Globus pallidus (tissue), 1 donor: ENCODE measurements at places on chromosomes 16 and 17.
A peak's percentile ranks its signal among the peaks of the same experiment; 100 is the strongest.

DNA sequence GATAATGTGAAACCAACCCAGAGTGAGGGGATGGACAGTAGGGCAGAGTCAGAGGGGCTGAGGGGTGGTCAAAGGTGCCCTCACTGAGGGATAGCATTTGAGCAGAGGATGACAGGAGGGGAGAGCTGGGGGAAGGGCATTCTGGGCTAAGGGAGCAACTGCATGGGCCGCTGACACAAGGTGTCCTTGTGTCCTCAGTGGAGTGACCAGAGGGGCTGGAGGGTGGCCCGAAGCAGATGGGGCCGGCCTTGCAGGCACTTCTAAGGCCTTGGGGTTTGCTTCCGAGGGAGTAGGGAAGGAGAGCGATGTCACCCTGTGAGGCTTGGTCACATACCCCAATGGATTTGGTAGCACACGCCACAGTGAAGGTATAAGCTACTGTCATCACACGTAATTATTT lies 10.0 kb downstream of the NUBP1 start:
- no peak for DNase-seq

DNA sequence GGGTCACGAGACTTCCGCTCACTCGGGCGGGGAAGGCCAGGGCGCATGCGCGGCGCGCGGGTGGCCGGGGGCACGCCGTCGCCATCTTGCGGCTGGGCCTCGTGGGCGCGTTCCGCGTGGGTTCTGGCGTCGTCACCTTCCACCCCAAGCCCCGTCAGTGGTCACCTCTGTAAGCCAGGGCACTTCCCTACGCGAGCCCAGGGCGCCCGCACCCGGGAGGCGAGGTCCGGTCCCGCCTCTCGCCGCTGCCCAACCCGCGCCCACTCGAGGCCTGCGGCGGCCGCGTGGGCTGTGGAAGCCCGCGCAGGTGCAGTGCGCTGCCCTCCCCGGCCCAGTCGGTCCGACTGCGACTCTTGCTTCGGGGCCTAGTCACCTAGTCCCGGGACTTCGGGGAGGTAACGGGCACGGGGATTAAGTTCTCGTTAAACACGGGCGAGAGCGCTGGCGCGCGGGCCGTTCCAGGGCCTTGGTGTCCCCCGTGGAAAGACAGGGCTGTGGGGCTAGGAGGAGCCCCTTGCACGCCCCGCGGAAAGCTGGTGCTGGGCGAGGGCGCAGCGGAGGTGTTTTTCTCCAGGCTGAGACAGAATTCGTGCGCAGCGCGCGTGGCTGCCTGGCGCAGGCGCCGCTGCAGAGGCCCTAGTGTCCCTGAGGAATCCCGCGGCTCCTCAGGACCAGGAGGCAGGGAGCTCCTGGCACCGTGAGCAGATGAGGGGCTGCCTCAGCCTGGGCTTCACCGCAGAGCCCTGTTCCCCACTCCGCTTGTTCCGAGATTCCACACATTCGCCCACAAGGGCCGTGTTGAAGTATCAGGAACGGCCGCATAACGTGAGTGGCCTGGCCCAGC lies 472 bp upstream of the ARHGDIA start:
- peak; percentile 86 for DNase-seq

DNA sequence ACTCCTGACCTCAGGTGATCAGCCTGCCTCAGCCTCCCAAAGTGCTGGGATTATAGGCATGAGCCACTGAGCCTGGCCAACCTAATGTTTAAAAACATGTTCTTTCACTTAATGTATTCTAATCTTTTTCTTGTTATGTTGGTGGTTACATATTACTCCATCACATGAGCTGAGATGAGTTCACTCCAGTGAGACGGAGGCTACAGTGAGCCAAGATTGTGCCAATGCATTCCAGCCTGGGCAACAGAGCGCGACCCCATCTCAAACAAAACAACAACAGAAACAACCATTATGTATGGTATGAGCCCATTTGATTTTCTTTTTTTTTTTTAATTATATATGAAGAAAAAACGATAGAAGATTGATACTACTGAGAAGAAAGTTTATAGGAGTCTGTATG lies 39.6 kb downstream of the SLC39A11 start:
- no peak for DNase-seq

- no peak for DNase-seq
These were observed 16.1 kb downstream of the SOCS1 start for GRCh38 chr16:11239644-11240632.

DNA sequence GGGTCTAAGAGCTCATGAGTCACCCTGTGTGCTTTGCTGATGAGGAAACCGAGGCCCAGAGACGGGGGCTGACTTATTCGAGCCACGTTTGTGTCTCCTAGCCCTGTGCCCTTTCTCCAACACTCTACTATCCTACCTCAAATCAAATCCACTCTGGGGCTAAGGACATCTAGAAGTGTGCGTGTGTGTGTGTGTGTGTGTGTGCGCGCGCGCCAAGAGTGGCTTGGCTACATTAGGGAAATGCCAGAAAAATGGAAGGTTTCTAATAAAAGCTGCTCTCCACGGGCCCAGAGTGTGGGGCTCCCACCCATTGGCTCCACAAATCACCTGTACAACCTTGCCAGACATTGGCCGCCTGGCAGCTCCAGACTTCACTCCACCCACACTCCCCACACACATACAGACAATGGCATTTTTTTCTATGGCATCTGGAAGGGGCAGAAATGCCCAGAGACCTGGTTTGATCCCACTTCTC lies 30.3 kb upstream of the PHOSPHO1 start:
- DNase-seq: no peak

DNA sequence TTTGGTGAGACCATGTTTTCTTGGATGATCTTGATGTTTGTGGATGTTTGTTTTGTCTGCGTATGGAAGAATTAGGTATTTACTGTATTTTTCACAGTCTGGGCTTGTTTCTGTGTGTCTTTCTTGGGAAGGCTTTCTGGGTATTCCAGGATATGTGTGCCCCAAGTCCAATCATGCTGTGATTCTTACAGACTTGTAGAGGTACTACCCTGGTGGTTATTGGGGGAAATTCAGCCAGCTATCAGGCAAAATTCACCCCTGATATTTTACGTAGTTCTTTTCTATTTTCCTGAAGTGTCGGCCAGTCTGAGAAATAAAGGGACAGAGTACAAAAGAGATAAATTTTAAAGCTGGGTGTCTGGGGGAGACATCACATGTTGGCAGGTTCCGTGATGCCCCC lies 33.4 kb upstream of the ARL4D start:
- DNase-seq: no peak

DNA sequence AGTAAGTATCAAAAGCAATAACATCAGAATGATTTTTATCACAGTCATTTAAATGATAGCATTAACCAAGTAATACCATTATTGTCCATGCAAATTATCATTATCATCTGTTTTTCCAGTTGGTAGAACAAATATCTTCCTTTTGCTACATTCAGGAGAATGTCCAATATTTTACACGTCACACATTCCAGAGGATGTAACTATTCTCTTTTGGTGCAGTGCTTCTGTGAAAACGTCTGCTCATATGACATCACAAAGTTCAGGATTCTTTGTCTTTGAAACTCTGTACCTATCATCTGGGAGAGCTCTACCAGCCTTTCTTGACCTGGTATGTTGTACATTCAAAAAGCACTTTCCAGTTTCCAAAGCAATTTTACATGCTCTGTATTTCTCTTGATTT lies 40.2 kb upstream of the PITPNM3 start:
- no peak for DNase-seq

DNA sequence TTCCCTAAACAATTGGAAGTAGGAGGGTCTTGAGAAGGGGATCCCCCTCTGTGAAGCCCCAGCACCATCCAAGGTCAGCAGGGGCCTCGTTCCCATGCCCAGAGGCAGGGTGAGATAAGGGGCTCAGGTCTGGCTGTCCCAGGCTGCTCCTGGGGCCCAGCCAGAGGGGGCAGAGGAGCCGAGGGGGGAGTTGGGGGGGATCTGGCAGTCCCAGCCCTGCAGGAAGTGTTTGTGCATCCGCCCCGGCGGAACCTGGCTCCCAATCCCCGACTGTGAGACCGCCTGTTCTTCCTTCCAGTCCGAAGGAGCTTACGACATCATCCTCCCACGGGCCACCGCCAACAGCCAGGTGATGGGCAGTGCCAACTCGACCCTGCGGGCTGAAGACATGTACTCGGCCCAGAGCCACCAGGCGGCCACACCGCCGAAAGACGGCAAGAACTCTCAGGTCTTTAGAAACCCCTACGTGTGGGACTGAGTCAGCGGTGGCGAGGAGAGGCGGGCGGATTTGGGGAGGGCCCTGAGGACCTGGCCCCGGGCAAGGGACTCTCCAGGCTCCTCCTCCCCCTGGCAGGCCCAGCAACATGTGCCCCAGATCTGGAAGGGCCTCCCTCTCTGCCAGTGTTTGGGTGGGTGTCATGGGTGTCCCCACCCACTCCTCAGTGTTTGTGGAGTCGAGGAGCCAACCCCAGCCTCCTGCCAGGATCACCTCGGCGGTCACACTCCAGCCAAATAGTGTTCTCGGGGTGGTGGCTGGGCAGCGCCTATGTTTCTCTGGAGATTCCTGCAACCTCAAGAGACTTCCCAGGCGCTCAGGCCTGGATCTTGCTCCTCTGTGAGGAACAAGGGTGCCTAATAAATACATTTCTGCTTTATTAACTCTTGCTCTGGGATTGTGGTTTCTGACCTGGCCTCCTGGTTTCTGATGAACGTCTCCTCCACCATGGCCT lies 14.9 kb downstream of the GPRC5C start:
- no peak for DNase-seq

GRCh38 chr17:62661337-62661736 lies 33.9 kb downstream of the MRC2 start:
- no peak for DNase-seq
